ENCODE measurements at places on chromosomes 6 and 20.
A peak's percentile ranks its signal among the peaks of the same experiment; 100 is the strongest.

- no peak for DNase-seq
These were observed 6.6 kb downstream of the SLC52A3 start for GRCh38 chr20:761418-762381.

DNA sequence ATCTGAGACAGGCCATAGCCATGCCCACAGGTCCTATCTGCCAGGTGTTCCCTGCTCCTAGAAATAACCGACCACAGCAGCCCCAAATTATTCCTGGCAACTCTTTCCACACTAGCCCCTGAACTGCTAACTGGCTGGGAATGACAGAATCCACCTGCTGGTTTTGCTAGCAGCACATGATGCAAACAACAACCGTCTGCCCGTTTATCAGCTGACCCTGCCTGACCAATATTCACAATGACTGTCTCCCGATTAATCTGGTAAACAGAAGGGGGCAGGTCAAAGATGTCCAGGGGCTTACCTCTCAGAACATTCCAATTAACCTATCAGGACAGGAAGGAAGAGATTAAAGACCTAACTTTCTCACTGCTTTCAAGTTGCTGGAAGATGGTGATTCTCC, 101.5 kb downstream of the NRSN1 start:
- DNase-seq: no peak

- no peak for DNase-seq
These were observed 61.4 kb upstream of the ASIP start for GRCh38 chr20:34179637-34180360.

DNA sequence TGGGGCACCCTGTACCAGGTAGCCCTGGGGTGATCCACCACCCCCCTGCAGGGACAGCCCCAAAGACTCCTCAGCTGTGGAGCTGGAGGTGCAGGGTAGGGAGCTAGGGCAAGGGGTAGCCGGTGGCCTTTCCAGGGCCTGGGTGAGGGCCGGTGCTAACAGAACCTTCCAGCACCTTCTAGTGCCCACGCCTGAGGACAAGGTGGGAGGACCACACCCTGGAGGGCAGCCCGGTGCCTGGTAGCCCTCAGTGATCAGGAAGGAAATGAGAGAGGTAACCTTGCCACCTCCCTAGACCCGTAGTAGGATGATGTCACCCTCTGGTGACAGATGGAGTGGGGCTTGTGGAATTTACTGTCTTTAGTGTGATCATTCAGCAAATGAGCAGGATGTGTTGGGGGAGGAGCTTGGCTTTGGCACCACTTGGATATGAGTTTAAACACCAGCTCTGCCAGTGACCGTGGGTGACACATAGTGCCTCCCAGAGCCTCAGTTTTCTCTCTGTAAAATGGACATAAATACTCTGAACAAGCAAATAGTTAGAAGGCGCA, 187.7 kb downstream of the NFATC2 start:
- DNase-seq: no peak

GRCh38 chr6:131937703-131938631, 13.2 kb downstream of the CCN2 start:
- no peak for DNase-seq

DNA sequence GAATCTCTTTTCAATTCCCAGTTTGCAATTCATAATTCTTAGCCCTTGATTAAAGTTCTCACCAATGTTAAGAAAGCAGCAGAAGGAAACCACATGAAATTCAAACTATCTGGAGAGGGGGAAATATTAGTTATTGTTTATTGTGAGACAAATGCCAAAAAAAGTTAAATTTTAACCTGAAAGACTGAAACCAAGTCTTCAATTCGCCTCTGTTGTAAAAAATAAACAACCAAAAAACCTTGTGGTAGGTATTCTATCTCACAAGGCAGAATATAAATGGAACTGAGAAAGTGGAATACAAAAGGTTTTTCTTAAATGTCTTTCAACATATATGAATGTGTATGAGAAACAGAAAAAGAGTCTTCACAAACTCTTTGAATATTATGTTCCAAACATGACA, 24.8 kb downstream of the TMX4 start:
- no peak for DNase-seq

DNA sequence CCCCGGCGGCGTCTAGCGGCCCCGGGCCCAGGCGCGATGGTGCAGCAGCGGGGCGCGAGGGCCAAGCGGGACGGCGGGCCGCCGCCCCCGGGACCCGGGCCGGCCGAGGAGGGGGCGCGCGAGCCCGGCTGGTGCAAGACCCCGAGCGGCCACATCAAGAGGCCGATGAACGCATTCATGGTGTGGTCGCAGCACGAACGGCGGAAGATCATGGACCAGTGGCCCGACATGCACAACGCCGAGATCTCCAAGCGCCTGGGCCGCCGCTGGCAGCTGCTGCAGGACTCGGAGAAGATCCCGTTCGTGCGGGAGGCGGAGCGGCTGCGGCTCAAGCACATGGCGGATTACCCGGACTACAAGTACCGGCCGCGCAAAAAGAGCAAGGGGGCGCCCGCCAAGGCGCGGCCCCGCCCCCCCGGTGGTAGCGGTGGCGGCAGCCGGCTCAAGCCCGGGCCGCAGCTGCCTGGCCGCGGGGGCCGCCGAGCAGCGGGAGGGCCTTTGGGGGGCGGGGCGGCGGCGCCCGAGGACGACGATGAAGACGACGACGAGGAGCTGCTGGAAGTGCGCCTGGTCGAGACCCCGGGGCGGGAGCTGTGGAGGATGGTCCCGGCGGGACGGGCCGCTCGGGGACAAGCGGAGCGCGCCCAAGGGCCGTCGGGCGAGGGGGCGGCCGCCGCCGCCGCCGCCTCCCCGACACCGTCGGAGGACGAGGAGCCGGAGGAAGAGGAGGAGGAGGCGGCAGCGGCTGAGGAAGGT, 715 bp downstream of the SOX12 start:
- DNase-seq: peak; percentile 49
